NCI-H2171 treated with DMSO at 0.1 percent for 48 hours (cell line): ENCODE measurements at places on chromosomes 7 and 10.

GRCh38 chr7:89559596-89559995 lies 594.7 kb upstream of the STEAP1 start:
- DNase-seq = no peak

DNA sequence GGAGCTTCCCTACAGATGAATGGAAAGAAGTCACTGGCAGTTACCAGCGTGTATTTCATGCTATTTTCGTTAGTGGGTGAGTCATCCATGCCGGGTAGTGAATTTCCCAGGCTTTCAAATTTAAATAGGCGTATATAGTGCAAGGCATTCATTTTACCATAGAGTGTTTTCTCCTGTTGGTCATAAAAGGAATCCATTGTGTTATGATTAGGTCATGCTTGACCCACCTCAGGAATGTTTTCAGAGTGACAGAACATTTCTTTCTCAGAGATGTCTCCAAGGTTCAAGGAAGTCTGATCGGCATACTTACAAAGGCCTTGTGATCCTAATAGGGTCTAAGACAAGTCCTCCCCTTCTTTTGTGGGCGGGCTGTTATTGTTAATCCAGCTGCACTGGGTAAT lies 110.7 kb downstream of the AKR1D1 start:
- DNase-seq = no peak

DNA sequence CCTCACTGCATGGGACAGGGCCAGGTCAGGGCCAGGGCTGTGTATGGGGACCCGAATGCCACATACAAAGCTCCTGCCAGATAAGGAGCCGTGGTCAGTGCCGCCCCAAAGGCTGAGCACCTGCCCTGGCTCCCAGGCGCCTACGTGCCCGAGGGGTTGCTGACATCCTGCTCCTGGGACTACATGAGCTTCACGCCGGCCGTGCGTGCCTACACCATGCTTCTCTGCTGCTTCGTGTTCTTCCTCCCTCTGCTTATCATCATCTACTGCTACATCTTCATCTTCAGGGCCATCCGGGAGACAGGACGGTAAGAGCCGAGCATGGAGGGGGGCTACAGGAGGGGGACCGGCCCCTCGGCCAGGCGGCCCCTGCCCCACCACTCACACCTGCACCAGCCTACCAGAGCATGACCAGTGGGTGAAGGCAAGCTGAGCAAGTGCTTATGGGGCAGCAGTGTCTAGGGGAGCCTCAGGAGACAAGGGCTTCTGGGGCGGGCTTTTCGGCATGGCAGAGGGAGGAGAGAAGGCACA lies 4.9 kb downstream of the OPN4 start:
- no peak for DNase-seq

GRCh38 chr7:143429770-143430698 lies 13.2 kb upstream of the TAS2R60 start:
- DNase-seq = no peak
